ENCODE measurements at places on chromosomes 16 and 17.
A peak's percentile ranks its signal among the peaks of the same experiment; 100 is the strongest.

DNA sequence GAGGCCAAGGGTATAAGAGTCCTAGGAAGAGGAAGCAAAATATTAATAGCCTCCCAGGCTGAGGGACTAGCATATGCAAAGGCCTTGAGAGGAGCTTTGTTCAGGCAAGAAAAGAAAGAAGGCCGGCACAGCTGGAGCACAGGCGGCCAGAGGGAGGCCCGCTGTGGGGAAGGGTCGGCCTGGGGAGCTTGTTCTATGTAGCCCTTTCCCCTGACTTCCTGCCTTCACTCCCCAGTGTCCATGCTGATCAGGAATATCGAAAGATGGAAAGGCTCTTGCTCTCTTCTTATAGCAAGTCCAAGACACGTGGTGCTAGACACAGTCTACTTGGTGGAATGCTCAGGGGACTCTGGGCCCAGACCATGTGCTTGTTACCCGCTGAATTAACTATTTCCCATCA is 27.4 kb upstream of the HAS3 start:
- DNase-seq: no peak
- H3K27ac ChIP-seq: no peak overlapping the region
- no peaks in the 10 kb centered on the region for H3K27me3 ChIP-seq
- H3K36me3 ChIP-seq: no peaks in the 10 kb centered on the region
- H3K4me3 ChIP-seq: no peak overlapping the region

GRCh38 chr17:57033296-57033695 is 51.8 kb upstream of the AKAP1 start:
- no peak overlapping the region for H3K27ac ChIP-seq
- H3K36me3 ChIP-seq: peaks cover 3% of the 10 kb centered on the region
- H3K4me3 ChIP-seq: no peak overlapping the region
- no peaks in the 10 kb centered on the region for H3K4me1 ChIP-seq
- peaks cover 13% of the 10 kb centered on the region for H3K27me3 ChIP-seq

DNA sequence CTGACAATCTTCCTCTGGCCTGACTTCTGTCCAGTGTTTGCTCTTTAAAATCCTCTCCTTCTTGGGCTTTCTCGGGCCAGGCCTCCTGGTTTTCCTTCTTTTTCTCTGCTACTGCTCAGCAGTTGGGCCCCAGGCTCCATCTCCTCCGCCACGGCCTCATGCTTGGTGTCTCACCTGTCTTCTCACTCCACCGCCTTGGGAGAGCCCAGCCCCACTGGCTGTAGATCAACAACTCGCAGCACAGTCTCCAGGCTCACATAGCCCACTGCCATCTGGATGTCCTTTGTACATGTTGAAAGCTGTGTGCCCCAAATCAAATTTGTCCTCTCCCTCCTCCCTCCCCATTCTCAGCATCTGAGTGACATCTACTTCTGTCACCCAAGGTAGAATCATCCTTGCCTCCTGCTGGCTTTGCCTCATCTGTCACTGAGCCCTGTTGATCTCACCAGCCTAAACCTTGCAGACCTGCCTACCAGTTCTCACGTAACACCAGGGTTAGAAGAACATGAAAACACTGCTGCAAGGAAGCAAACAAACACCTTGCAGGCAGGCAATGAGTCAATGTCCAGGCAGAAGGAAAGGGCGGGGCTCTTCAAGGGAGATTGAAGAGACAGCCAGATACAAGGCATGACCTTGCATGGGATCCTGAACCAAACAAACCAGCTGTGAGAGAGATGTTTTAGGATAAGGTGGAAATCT is 103.2 kb upstream of the SMURF2 start:
- DNase-seq: no peak
- peaks cover 10% of the 10 kb centered on the region for H3K4me1 ChIP-seq
- no peak overlapping the region for H3K27ac ChIP-seq
- H3K27me3 ChIP-seq: no peaks in the 10 kb centered on the region

- H3K27me3 ChIP-seq: no peaks in the 10 kb centered on the region
- H3K4me3 ChIP-seq: no peak overlapping the region
- peaks cover 61% of the 10 kb centered on the region for H3K36me3 ChIP-seq
- DNase-seq: no peak
These were observed 23.0 kb upstream of the TRIM25 start for GRCh38 chr17:56936697-56937322.

DNA sequence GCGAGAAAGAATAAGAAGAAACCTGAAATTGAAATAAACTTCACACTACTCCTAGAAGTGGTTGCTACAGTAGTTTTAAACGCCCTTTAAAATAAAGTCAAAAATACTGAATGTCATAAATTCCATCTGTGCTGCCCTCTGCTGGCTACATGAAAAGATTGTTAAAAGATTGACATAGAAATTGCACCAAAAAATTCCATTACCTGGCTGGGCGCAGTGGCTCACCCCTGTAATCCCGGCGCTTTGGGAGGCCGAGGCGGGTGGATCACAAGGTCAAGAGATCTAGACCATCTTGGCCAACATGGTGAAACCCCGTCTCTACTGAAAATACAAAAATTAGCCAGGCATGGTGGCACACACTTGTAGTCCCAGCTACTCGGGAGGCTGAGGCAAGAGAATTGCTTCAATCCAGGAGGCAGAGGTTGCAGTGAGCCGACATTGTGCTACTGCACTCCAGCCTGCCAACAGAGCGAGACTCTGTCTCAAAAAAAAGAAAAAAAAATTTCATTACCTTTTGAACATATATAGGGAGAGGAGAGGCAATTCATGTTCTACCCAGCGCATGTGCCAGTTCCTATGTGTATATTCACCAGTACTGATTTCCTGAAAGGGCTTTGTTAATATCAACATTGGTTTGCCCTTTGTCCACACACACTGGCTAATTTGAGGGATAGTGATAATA is 36.5 kb downstream of the CYTH1 start:
- no peak overlapping the region for H3K4me3 ChIP-seq
- no peak overlapping the region for H3K27ac ChIP-seq
- H3K4me1 ChIP-seq: peaks cover 35% of the 10 kb centered on the region
- peak; percentile 38 for DNase-seq

DNA sequence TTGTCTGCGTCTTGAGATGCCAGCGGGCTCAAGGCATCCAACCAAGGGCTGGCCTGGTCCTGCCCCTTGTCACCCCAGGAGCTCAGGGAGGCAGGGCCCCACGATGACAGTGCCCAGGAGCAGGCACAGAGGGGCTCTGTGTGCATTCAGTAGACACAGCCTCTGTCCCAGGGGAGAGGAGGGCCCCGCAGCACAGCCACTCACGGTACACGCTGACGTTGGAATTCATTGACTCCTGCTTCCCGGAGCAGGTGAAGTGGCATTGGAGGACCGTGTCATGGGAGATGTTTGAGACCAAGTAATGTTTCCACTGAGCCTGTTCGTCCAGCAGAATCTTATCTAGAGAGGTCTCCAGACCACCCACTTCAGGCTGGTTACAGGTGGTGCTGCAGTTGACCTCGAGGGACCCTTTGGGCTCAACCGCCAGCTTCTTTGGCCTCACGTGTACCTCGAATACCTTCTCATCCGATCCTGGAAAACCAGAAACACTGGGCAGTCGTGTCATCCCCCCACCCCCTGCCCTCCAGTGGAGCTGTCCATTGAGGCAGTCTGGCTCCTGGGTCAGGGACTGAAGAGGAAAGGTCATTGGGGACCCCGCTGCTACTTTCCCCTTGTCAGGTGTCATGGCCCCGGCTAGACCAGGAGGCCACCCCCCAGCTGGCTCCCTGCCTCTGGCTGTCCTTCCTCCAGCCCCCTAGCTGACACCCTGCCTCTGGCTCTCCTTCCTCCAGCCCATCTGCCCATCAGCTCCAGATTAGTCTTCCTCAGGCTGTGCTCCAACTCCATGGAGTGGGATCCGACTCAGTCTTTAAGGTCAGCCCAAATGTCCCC is 7.0 kb downstream of the PRR29 start:
- peaks cover 3% of the 10 kb centered on the region for H3K27me3 ChIP-seq
- no peaks in the 10 kb centered on the region for H3K36me3 ChIP-seq
- peaks cover 47% of the 10 kb centered on the region for H3K4me1 ChIP-seq
- H3K4me3 ChIP-seq: no peak overlapping the region
- no peak for DNase-seq

DNA sequence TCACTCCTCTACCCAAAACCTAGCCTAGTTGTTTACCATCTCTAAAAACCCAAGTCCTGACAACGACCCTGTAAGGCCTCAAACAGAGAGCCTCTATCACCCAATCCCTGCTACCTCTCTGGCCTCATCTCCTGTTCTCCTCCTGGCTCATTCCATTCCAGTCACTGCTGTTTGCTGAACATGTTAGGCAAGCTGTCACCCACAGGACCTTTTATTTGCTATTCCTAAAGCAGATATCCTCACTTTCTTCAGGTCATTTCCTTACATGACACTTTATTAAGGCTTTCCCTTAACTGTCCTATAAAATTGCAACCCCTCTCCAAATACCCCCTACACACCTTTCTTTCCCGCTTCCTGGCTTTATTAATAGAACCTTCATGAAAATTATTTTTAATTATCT is 85.1 kb downstream of the KANSL1 start:
- no peak overlapping the region for H3K4me3 ChIP-seq
- H3K27me3 ChIP-seq: no peaks in the 10 kb centered on the region
- H3K36me3 ChIP-seq: no peaks in the 10 kb centered on the region
- no peak overlapping the region for H3K27ac ChIP-seq
- peaks cover 61% of the 10 kb centered on the region for H3K4me1 ChIP-seq

- H3K4me1 ChIP-seq: peaks cover 51% of the 10 kb centered on the region
- H3K4me3 ChIP-seq: no peak overlapping the region
- no peak for DNase-seq
- peaks cover 8% of the 10 kb centered on the region for H3K27me3 ChIP-seq
These were observed 4.4 kb downstream of the FMNL1 start for GRCh38 chr17:45225964-45226530.

DNA sequence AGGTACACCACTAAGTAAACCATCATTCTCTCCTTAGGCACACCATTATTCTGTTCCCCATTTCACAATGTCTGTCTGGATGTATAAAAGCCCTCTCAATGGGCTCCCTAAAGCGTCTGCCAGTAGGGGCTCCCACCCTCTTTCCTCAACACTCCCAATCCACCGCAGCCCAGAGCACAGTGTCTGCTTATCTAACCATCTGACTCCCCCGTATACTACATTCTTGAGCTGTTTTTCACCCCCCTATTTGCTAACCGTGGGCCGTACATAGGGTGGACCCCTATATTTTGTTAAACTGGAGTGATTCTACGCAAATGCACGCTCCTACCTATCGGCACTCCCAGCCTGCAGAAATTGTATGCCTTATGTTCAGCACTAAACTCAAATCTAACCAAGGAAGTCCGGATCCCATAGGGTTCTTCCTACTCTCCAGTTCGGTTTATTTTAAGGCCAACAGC is 685 bp upstream of the PSMD3 start:
- peak overlapping the region; percentile 91 for H3K27ac ChIP-seq
- peaks cover 11% of the 10 kb centered on the region for H3K36me3 ChIP-seq
- H3K4me3 ChIP-seq: peak overlapping the region; percentile 98
- no peaks in the 10 kb centered on the region for H3K27me3 ChIP-seq

DNA sequence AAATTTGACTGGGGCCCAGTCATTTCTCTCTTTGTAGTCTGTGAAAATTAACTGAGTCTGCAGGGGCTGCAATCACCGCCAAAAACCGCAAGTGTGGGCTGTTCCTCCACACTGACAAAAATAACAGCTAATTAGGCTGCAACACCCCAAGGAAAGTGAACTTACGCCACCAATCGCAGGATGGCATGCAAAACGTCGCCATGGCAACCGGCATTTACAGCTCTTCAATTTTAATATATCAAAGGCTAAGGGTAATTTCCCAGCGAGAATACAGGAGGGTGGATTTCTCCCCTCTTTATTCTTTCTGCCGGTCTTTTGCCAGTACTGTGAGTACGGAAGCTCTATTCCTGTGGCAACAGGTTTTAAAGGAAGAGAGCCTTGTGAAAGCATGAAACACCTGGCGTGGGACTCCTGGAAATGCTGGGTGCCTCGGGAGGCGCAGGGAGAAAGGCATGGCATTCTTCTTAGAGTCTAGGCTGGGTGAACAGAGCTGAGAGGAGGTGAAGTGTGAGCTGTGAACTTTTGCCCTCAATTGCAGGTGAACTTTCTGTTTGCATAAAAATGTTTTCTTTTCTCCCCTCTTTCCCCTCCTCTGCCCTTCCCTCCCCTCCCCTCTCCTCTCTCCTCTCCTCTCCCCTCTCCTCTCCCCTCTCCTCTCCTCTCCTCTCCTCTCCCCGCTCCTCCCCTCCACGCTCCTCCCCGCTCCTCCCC is 399.7 kb downstream of the XYLT1 start:
- H3K27ac ChIP-seq: no peak overlapping the region
- no peaks in the 10 kb centered on the region for H3K36me3 ChIP-seq
- peaks cover 3% of the 10 kb centered on the region for H3K27me3 ChIP-seq
- H3K4me3 ChIP-seq: no peak overlapping the region
- DNase-seq: no peak
- H3K4me1 ChIP-seq: no peaks in the 10 kb centered on the region

GRCh38 chr17:74211912-74212208 is 1.5 kb upstream of the TTYH2 start:
- peaks cover 27% of the 10 kb centered on the region for H3K27me3 ChIP-seq
- H3K27ac ChIP-seq: peak overlapping the region; percentile 83
- DNase-seq: no peak
- H3K4me1 ChIP-seq: peaks cover 58% of the 10 kb centered on the region
- H3K36me3 ChIP-seq: peaks cover 31% of the 10 kb centered on the region

GRCh38 chr16:82231008-82231787 is 61.2 kb upstream of the MPHOSPH6 start:
- H3K36me3 ChIP-seq: no peaks in the 10 kb centered on the region
- peaks cover 4% of the 10 kb centered on the region for H3K27me3 ChIP-seq
- no peak overlapping the region for H3K4me3 ChIP-seq
- H3K4me1 ChIP-seq: no peaks in the 10 kb centered on the region
- DNase-seq: no peak
- H3K27ac ChIP-seq: no peak overlapping the region

DNA sequence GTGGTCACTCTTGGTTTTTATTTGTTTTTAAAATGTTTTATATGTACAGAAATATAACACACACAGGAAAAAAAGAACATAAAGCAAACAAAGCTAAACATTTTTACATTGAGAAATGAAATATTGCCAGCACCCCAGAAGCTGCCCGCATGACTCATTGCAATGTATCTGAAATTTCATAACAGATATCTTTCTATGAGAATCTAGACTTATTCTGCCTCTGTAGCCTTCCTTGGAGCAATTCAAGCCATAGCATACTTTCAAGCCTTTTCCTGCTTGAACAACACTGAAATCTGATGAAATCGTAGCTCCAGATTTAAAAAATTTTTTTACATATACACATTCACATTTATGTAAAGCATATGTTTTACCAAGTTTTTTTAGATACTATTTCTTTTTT is 86.9 kb downstream of the RBBP6 start:
- no peaks in the 10 kb centered on the region for H3K36me3 ChIP-seq
- no peak for DNase-seq
- no peak overlapping the region for H3K4me3 ChIP-seq
- H3K4me1 ChIP-seq: peaks cover 5% of the 10 kb centered on the region
- H3K27me3 ChIP-seq: no peaks in the 10 kb centered on the region
- H3K27ac ChIP-seq: no peak overlapping the region

DNA sequence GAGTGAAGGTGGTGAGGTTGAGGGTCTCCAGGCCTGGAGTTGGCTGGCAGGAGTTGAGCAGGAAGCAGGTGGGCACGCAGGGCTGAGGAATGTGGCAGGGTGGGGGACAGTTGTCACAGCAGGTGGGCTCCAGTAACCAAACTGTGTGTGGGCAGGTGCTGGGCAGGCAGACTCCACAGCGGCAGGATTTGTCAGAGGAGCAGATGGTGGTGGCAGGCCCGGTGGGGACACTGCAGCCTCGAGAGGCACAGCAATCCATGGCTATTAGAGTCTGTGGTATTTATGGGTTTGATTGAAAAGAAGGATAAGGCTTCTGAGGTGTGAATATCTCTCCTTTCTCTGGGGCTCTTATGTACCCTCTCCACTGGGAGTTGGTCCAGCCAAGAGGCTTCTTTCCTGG is at the start of gene KRTAP3-3:
KRTAP3-3 (minus strand) TSS at position 326 of the 400 bp plus-strand sequence; CDS start at position 259, 67 bp downstream.
- no peaks in the 10 kb centered on the region for H3K27me3 ChIP-seq
- no peak for DNase-seq
- H3K27ac ChIP-seq: no peak within 1 kb of the TSS
- H3K4me3 ChIP-seq: no peak within 1 kb of the TSS
